Osteoblast (primary cell): ENCODE measurements at places on chromosomes 2 and 18. TPM values are rescaled to one million over a fixed set of nuclear protein-coding genes. Genes with fewer than 3 reads are reported as not detected.

Gene METAP1D
- total RNA-seq = 11.2 and 12.7 TPM in 2 replicates

Gene SFT2D3
- 5.8 and 6.5 TPM in 2 replicates for total RNA-seq

Gene L3MBTL4
- total RNA-seq = 0.36 and 0.88 TPM in 2 replicates

- no peak for DNase-seq
These were observed 9.4 kb upstream of the DUSP19 start for GRCh38 chr2:183069174-183069573.

- no peak for DNase-seq
These were observed 65.6 kb downstream of the STRADB start for GRCh38 chr2:201517094-201517493.

GRCh38 chr2:185658750-185659149 lies 79.9 kb upstream of the FSIP2 start:
- DNase-seq = no peak
